Central memory CD8-positive, alpha-beta T cell (primary cell): ENCODE measurements at places on chromosomes 11 and 22.

GRCh38 chr11:8694137-8694536 is 11.5 kb downstream of the RPL27A start:
- DNase-seq, result no peak

DNA sequence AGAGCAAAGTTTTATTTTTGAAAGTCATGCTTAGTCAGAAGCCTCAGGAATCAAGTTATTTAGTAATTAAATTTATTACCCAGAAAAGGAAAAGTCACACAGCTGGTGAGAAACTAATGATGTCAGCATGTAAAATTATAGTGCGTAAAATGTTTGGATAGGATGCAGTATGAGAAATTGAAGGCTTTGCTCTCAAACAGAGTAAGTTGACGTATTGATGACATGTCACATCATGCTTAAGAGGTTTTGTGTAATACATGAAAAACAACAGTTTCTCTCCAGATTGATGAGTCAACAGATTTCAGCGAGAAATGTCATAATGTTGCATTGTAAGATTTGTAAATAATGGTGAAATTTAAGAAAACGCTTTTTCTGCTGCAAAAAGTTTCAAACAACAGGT is 769.8 kb downstream of the METTL15 start:
- DNase-seq, result no peak

GRCh38 chr22:40247976-40248375 is 70.3 kb downstream of the TNRC6B start:
- peak; percentile 56 for DNase-seq

DNA sequence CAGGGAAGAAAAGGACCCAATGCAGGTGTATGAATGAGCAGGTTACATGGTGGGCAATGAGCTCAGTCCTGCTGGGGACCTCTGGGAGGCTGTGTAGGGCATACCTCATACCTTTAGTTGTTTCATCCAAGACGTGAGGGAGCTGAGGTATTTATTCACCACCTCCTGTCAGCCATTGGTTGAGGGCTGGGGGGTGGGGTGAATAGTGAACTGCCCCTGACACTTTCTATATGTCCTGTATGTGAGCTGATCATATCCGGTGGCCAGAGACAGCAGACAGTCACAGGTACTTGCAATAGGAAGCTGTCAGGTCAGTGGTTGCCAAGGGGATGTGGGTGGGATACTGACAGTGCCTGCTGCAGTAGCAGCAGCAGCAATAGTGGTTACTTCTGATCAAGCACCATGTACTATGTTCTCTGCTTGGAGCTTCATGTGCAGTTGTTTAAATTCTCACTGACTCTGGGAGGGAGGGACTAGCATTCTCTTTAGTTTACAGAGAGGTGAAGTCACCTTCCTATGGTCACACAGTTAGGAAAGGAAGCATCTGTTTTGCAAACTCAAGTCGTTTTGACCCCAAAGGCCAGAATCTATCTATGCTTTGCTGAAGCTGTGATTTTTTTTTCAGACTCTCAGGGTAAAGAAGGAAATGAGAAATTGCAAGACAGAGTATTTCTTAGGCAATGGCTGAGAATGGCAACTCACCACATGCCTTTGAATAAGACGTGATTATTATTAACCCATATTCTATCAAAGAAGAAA is 54.0 kb downstream of the MIAT start:
- DNase-seq, result no peak

- no peak for DNase-seq
Measured at GRCh38 chr11:128827191-128827893, 39.8 kb downstream of the KCNJ1 start.

DNA sequence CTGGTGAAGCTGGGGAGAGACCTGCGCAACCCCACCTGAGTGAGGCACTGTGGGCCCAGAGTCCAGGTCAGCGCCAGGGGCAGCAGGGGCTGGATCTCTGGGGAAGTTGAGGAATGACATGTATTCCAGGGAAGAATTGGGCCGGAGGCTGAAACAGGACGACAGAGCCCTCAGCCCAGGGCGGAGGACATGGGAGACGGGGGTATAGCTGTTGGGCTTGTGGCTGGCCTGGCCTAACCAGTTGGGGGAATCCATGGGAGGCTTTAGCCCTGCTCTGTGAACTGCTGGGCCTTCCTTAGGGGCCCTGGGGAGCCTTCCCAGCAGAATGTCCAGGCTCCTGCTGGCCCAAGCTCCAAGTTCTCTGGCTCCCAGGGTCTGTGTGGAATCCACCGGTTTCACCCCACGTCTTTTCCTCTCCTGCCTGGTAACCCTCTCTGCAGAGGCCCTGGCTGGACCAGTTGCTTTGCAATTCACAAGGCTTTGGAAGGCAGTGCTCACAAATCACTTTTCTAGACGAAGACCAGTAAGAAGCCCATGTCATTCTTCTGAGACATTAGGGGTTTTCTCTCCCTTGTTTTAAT is 50.4 kb upstream of the KCNQ1OT1 start:
- no peak for DNase-seq

DNA sequence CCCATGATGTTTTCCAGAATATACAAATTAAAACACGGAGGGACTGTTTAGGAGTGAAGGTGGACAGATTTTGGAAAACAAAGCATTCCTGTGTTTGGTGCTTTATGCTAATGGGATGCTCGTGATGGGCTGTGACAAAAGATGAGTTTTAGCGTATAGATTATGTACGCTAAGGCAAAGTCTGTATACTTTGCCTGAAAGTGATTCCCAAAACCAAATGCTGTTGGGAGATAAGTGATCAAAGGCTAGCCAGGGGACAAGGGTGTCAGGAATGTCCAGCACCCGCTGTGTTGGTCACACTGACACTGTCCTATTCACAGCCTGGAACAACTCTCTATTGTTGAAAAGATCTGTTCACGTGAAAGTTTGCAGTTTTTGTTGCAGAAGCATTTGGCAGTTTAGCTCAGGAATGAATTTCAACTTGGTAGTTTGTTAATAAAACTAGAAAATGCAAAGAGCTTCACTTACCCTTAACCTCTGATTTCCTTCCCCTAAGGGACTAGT is 1.5 kb downstream of the JAM3 start:
- DNase-seq, result no peak

DNA sequence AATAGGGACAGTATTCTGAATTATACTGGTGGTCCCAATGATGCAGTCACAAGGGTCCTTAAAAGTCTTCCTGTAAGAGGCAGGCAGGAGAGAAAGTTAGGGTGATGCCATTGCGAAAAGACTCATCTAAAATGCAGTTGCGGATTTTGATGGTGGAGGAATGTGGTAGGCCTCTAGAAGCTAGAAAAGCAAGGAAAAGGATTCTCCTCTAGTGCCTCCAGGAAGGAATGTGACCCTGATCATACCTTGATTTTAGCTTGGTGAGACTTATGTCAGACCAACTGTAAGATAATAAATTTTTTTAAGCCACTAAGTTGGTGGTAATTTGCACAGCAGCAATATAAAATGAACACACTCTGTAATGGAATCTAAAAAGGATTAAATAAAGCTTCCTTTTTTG is 33.8 kb downstream of the CHORDC1 start:
- no peak for DNase-seq

DNA sequence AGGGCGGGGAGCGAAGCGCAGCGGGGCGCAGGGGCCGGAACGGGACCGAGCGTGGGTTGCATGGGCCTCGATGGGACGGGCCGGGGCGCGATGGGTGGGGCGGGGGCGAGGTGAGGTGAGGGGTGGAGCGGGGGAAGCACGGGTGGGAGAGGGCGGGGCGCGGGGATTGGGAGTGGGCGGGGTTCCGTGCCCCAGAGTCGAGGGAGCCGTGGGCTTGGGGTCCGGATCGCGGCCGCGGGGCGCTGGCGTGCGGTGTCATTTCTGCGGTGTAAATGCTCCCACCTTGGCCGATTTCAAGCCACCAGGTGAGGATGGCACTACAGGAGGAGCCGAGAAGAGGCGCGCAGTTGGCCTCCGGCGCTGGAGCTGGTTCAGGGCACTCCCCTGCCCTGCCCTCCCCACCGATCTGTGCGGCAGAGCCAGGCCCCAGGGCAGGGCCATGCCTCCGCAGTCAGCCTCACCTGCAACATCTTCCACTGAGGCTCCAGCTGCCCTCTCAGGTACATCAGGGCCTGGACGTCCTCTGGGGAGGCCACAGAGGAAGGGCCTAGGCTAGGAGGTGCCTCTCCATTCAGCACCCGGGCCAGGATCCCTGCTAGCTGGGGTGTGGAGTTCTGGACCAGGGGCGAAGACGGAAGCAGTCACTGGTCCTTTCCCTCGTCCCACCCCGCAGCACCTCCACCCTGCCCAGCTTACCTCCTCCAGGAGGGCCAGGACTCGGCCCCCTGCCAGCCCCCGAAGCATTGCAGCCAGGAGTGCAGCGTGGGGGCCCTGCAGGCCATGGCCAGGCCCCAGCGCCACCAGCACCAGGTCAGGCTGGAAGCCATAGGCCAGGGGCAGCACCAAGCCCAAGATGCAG is 620 bp upstream of the TUBGCP6 start:
- no peak for DNase-seq

DNA sequence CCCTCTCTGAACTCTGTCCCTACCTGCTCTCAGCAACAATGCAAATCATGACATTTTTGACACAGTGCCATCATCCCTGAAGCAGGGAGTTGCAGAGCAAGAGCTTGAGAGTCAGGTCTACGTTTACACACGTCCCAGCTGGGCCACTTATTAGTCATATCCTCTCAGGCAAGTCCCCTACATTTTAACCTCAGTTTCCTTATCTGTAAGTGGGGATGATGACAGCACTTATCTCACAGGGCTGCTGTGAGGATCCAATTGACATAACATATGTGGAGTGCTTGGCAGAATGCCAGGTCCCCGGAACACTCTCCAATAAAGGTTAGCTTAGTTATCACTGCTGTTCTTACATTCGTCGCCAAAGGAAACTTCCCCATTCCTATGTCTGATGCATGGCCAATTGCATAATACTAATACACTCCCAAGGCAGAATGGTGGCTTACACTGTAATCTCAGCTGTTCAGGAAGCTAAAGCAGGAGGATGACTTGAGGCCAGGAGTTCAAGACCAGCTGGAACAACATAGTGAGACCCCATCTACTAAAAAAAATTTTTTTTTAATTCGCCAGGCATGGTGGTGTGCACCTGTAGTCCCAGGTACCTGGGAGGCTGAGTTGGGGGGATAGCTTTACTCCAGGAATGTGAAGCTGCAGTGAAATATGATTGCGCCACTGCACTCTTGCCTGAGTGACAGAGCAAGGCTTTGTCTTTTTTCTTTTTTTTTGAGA is 16.6 kb downstream of the ASCC2 start:
- no peak for DNase-seq

DNA sequence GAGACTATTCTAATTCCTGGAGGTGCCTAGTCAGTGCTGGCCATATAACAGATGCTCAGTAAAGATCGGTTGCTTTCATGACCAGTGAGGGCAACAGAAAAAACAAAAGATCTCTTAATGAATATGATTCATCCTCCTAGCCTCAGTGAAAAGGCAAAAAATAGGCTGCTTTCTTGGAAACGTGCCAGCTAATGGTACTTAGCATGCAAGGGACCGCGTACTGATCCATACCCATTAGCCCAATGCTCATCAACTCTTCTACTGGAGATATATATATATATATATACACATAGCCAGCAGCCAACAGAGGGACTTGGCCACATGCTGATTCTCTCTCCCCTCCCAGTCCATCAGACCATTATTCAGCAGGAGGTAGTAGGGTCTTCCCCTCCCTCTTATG is 320.4 kb downstream of the KIRREL3 start:
- no peak for DNase-seq

DNA sequence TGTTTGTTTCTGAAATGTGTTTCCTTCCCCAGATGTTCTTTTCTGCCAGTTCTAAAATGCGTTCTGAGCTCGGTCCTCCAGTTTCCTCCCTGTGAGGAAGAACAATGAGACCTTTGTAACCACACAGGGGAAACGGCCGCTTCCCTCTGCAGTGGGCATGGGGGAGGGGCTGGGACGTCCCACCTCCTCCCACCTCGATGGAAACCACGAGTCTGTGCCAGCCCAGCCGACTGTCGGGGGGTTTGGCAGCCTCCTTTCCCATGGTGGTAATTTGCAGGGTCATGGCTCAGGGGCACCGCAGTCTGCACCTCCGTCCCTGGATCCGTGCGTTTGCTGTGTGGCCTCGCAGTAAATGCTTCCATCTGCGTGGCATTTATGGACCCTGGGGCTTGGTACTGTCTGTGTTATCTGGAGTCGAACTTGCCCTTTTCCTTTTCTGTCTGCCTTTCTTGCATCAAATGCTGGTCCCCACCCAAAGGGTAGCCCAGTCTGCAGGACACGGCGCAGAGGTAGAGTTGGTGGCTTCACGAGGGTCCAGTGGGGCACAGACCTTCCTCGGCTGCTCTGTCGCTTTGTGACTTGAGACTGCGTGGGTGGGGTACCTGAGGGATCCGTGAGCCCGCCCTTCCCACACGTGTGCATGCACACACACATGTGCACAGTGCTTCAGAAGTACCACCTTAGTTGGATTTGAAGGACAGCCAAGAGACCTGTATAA is 16.1 kb downstream of the LRP5 start:
- DNase-seq, result no peak

DNA sequence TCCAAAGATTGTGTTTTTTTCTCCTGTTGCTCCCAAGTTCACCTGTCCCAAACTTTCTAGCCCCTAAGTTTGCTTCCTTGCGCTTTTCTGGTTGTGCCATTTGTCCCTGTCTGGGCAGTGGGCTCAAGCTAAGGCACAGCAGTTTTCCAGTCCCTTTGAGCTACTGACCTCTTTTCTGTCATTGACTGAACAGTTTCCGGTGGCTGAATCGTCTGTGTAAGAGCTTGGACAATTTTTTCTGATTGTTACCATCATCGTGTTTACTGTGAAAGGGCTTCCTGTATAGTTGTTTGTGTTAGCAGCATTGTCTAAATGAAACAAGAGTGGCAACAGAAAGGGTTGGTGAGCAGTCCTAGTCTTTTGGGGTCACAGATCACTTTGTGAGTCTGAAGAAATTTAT is 49.8 kb downstream of the BMAL1 start:
- no peak for DNase-seq

DNA sequence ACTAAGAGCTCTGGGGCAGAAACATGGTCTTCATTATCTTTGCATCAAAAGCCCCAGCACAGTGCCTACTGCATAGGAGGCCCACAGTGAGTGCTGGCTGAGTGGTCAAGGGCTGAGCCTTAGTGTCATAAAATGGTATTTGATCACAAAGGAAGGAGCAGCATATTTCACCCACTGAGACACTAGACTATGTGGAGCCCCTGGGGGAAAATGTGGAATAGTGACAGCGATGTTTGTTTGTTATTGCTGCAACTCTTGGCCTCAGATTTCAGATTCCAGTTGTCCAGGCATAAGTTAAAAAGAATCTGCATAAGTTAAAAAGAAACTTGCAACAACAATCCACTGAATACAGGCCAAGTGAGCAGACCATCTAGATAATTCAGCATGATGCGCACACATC is 7.0 kb downstream of the KIRREL3 start:
- no peak for DNase-seq

DNA sequence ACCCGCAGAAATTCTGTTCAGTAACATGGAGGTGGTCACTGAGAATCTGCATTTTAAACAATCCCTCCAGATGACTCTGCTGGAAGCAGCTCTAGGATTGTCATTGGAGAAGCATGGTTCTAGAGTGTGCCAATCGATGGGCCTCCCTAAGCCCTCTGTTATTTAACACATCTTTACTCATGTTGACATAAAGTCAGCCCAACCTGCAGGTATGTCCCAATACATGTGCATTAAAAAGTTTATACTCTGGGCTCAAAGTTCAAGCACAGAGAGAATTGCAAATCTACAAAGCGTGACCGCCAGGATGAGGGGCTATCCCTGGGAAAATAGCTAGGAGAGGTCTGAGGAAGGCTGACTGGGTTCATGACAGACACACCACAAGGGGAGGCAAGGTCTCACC is 116.4 kb downstream of the KIRREL3 start:
- no peak for DNase-seq

GRCh38 chr11:94678236-94678635 is 89.9 kb upstream of the AMOTL1 start:
- no peak for DNase-seq
